Spleen (tissue), 13 donors: ENCODE measurements at places on chromosomes 11 and 22. TPM values are rescaled to one million over a fixed set of nuclear protein-coding genes. Genes with fewer than 3 reads are reported as not detected.

Gene NCAPH2
- 42.4 TPM for total RNA-seq

Gene P2RX6
- 3.2 TPM for total RNA-seq

DNA sequence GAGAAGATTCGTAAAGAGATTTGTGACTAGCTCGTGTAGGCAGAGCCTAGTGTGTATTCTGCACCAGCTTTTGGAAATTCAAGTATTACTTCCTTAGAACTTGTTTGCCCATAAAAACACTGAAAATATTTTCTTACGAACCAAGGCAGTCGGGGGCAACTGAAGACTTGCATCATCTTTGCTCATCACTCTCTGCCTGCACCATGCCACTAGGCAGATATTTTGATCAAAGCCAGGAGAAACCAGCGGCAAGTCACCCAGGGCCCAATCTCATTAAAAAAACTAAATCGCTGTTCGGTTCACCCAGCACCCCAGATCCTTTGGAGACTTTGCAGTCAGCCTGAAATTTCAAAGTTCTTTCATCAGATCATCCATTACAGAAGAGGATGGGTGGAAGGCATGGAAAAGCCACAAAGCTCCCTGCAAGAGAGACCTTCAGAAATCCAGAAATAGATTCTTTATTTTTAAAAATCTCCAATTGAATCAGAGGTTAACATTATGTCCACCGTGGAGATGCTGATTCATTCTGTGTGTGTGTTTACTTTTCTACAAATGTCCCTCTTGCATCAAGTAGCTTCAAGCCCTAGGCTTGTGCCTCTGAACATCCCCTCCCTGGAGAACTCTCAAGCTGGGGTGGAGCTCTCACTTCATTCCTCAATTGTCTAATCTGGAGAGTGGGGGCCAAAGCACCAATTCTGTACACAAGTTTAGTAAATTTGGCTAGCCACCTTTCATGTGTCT is 78.4 kb downstream of the ETS1 start:
- no peak for DNase-seq
- H3K27me3 ChIP-seq, result no peaks in the 10 kb centered on the region
- H3K36me3 ChIP-seq, result peaks cover 79% of the 10 kb centered on the region
- no peak overlapping the region for H3K4me3 ChIP-seq

DNA sequence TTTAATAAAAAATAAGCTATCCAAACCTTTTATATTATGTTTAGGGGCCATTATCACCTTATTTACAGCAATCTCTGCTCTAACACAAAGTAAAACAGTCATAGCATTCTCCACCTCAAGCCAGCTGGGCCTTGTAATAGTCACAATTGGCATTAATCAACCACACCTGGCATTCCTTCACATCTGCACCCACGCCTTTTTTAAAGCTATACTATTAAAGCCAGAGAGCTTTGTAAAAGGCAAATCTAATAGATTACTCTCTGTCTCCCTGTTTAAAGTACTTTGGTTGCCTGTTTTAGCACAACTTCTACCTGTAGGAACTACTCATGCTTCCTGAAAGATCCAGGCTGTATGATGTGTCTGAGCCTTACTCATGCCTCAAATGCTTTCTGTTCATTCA is 113.1 kb downstream of the CSNK2A3 start:
- no peak for DNase-seq
- no peak overlapping the region for H3K27ac ChIP-seq
- no peak overlapping the region for H3K4me3 ChIP-seq
- no peaks in the 10 kb centered on the region for H3K27me3 ChIP-seq
- peaks cover 20% of the 10 kb centered on the region for H3K4me1 ChIP-seq

GRCh38 chr22:46942799-46943785 is 180.6 kb downstream of the TBC1D22A start:
- peaks cover 26% of the 10 kb centered on the region for H3K4me1 ChIP-seq
- H3K36me3 ChIP-seq, result no peaks in the 10 kb centered on the region
- peak overlapping the region; percentile 80 for H3K27ac ChIP-seq
- peak overlapping the region; percentile 36 for H3K4me3 ChIP-seq
- H3K27me3 ChIP-seq, result no peaks in the 10 kb centered on the region

DNA sequence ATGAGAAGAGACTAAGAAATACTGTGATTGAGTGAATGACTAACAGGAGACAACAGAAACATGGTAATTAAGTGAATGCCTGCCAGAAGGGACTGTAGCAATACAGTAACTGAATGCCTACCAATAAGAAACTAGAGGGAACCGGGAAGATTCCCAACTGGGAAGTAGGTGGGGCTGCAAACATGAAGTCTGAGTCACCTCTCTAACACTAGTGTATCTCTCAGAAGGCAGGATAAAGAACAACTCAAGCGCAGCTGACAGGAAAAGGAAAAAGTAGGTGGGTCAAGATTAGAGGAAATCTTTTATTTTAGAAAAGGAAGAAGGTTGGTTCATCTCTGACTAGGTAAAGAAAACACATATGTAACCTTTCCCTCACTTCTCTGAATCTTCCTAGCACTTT is 14.0 kb downstream of the C11orf42 start:
- no peak overlapping the region for H3K27ac ChIP-seq
- no peak for DNase-seq
- peaks cover 74% of the 10 kb centered on the region for H3K36me3 ChIP-seq
- H3K4me1 ChIP-seq, result peaks cover 5% of the 10 kb centered on the region

DNA sequence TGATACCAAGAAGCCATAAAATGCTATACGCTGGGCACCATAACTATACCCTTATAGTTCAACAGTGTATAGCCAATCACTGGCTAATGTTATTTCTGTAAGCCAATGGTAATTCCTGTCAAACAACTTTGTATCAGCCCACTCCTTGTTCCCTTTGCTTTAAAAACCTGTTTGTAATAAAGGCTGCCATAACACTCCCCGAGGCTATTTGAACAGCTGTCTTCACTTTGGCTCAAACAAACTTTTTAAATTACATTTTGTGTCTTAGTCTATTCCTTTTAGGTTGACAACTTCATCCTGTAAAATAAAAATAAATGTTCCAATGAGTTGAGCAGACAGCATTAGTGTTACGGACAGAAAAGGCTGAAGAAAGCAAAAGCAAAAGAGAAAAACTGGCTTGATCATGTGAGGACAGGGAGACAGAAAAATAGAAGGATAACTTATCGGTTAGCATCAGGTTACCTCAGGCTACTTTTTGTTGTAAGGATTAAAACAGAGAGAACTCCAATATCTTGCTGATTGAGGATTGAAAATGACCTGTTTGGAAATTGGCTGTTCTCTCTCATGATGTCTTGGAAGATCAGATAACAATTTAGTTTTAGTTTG is 95.0 kb downstream of the AASDHPPT start:
- no peaks in the 10 kb centered on the region for H3K36me3 ChIP-seq
- no peaks in the 10 kb centered on the region for H3K27me3 ChIP-seq
- DNase-seq, result no peak
- H3K4me1 ChIP-seq, result no peaks in the 10 kb centered on the region
